ENCODE measurements at places on chromosomes 12 and 14.
A peak's percentile ranks its signal among the peaks of the same experiment; 100 is the strongest.

DNA sequence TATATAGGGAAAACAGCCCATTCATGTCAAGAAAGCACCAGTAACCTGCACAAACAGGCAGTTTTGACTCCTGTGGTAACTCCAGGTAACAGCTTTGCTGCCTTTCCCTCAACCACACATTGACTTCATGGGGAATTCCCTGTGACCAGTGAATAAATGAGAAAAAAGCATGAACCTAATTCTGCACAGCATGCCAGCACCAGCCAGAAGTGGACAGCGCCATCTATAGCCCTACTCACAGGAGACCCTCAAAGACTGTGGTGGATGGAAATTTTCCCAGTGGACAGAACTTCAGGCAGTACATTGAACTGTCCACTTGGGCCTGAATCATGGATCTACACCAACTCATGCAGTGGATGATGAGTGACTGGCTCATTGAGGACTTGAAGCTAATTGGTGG, 152.1 kb downstream of the SLC8A3 start:
- no peak for DNase-seq

DNA sequence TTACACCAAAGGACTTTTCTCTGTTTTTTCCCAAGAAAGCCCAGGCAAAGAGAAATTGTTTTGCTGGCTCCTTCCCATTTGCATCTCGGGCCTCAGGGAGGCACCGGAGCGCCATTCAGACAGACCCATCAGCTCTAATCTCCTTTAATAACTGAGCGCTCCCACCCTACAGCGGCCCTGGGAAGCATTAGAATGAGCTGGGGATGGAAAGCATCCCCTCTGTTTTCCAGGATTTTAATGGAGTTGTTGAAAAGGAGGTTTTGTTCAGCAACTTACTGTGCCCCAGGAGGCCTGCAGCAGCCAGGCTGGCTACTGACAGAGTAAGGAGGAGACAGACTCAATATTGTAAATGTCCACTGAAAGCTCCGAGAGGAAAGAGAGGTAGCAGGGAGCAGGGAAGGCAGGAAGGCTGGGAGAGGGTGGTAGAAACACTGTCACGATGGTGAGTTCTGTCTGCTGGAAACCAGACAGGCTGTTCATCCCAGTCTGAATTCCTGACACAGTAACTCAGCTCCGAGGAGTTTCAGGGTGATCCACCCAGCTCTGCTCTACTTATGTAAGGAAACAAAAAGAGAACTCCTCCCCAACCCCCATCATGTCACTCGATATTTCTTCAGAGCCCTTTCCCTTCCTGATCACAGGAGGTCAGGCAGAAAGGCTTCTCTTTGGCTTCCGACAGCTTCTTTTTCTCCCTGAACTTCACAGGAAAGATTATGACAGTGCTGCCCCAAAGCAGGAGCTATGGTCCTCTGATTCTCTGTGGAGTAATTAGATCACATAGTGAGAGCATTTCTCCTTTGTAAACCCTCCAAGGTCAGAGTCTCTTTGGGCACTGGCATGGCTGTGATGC, 62.5 kb upstream of the TMEM132D start:
- no peak for DNase-seq

GRCh38 chr12:26564391-26564790, 268.6 kb downstream of the ITPR2 start:
- DNase-seq = no peak

- no peak for DNase-seq
These were observed 5.2 kb upstream of the RILPL2 start for GRCh38 chr12:123441523-123442164.

DNA sequence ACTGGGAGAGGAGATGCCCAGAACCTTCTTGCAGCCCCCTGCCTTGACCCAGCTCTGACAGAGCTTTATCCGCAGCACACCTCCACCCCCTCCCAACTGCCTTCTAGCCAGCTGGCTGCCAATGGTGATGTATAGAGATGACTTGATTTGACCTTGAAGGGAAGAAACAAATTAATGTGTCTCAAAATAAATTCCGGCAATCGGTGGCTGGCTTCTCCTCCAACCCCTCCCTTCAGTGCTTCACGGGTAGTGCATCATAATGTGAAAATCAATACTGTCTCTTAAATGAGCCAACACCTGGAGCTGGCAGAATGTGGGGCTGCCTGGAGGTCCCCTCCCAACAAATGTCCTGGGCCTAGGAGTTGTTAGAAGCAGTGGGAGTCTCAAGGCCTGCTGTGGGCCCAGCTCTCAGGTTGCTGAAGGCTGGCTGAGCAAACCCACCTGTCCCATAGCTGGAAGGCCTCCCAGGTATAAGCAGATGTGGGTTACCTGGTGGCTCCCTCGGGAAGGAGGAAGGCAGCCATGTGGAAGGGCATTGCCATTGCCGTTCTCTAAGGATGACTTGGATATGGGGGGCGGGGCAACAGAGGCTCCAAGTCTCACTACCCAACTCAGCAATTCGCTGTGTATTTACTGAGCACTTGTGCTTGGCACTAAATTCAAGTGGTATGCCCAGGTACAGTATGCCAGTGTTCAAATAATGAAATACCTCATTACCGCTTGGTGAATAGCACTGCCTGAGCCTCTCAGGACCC, 23.2 kb downstream of the HSPB8 start:
- no peak for DNase-seq

GRCh38 chr14:35368583-35369392, 35.8 kb downstream of the NFKBIA start:
- DNase-seq = no peak

- no peak for DNase-seq
These were observed 572 bp upstream of the ACSS3 start for GRCh38 chr12:81077329-81077685.

DNA sequence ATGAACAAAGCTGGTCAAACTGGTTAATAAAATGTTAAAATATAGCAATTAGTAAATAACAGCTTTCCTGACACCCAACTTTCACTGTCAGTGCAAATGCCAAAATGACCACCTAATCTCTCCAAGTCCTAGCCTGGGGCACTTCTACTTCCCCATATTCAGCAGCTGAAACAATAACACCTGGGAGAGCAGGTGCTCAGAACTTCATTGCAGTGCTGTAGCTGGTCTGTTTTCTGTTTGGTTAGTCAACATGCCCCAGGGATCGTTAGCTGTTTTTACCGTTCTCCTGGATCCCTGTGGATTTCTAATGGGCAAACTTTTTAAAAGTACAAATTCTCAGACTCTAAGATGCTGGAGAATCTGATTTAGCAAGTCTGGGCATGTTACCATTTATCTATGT, 759.7 kb downstream of the GALC start:
- no peak for DNase-seq

DNA sequence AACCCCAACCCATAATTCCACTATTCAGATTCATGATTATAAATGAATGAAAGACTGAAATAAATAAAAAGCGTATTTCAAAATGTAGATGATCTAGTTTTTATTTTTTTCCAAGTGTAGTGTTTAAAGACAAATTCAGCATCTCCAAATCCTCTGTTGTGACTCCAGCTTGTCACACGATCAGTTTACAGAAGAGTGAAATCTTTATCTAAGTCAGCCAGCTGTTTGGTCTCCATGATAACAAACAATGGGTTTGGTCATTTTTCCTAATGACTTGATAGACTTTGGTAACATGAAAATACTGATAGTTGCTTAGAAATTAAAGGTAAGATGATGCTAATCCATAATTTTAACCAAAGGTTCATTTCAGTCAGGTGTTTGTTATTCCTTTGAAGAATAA, 114.5 kb upstream of the RASSF8 start:
- DNase-seq = no peak

DNA sequence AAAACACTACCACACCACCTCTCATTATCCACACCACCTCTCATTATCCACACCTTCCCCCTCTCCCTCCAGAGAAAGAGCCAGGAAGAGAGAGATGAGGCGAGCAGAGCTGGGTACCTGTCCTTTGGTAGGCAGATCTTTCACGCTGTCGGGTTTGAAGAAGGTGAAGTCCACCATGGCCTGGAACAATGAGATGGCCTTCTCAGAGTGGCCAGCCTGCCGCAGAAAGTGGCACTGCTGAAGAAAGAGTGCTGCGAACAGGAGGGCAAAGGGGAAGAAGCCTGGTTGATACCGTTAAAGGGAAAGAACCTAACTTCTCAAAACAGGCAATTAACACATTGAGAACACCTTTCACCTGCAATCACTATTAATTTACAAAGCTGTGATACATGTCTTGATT, 30.6 kb downstream of the NRDE2 start:
- no peak for DNase-seq

DNA sequence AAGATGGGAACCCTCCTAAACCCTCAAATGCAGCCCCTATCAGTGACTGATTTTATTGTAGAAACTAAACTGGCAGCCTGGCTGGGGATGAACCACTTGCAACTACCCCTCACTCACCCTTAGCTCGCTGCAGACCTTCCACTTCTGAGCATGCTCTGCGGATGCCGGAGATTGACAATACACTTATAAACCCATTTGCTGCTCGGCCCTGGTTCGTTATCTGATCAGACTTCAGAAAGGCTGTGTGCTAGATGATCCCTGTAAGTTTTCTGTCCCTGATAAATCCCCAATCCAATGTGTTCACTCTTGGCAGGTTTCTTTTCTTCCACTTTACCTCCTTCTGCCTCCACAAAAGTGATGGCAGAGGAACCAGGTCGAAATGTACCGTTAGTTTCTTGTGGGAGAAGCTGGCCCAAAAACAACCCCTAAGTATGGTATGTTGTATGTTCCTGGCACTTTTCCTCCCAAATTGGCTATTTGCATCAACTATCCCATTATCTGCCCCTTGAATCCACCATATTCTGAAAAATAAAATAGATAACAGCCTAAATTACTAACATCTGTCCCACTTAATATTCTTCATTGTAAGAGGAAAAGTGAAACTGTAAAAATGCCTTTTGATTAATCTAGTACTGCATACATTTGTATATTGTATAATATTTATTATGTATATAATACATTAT, 18.8 kb downstream of the RPH3A start:
- DNase-seq = no peak

DNA sequence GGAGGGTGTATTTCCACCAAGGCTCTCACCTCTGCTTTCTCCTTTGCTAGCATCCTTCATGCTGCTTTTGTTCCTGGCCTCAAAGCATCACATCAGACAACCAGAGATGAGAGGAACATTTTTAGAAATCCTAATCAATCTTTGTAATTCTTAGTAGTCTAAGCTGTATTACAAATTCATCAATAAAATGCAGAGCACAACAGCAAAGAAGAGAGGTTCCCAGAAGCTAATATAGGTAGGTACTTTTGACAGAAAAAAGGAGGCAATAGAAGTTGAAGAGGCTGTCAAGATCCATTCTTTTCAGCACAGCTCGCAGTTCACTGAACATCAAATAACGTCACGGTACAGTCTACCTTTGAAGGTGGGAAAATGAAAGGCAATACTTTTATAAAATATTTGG, 265.2 kb upstream of the SYT1 start:
- no peak for DNase-seq

GRCh38 chr14:35332517-35333263, 40.5 kb downstream of the PSMA6 start:
- DNase-seq = peak; percentile 74

DNA sequence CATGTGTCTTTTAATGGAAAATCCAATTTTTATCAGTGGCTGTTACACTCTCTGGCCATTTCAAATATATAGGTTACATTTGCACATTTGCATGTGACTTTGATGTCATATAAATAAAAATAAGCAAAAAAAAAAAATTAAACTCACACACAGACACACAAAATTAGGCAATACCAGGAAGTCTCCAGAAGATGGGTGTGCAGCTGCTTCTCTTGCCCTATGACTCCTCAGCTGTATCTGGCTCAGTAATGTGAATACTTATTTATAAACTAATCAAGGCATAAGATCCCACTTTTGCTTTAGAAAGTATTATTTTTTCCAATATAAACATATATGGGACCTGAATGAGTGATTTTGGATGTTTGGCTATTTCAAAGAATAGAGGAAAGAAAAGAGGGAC, 461.1 kb downstream of the LRIG3 start:
- DNase-seq = no peak

DNA sequence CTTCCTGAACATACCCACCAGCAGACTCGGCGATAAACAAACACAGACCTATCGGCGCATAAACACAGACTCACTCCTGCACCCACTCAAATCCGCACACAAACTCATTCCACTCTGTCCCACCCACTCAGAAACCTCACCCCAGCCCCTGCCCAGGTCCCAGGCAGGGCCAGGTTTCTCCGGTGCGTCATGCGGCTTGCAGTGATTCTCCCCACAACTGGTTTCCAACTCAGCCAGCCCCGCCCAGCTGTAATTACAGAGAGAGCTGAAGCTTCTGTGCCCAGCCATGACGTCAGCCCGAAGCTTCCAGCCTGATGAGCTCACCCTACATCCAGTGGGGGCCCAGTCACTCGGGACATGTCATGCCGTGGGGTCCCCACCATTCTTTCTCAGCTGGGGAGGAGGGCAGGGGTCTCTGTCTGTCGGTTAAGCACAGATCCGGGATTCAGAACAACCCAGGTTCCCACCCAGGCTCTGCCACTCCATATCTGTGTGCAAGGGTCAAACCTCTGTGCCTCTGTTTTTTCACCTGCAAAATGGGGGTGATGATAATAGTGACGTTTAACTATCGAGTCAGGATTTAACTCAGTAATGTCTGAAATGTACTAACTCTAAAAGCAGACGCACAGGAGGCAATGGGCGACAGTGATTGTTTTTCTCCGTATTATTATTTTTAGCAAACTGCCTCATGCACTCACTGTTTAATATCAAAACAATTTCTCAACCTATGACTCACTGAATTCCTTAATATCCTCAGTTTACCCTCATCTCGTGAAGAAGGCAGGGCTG, 2.3 kb upstream of the HSPB8 start:
- no peak for DNase-seq

- no peak for DNase-seq
These were observed 430.0 kb downstream of the ETNK1 start for GRCh38 chr12:23055004-23055403.

- DNase-seq = no peak
These were observed 22.9 kb upstream of the KTN1 start for GRCh38 chr14:55556929-55557623.

GRCh38 chr12:68367903-68368302, 35.7 kb upstream of the MDM1 start:
- DNase-seq = no peak

DNA sequence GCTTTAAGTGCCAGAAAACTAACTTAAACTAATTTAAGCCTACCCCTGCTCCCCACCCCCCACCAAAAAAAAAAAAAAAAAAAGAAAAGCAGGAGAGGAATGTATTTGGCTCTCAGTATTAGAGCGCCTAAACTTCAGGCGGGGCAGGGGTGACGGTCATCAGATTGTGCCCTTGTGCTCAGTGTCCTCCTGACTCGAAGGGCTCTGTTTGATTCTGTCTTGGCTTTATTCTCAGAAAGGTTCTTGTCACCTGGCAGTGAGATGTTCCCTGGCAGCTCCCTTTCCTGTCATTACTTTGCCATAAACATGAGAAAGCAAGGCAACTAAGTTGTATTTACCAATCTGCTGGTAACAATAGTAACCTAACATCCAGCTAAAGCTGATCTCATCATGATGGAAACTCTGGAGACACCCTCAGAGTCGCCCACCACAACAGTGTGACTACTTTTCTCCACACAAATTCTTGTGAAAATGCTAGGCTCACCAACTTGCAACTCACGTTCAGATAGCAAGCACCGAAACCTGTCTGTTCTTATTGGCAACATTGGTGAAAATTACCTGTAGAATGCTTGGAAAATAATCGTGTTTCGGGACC, 39.0 kb upstream of the WNK1 start:
- no peak for DNase-seq
